Fibroblast of skin of scalp (primary cell): ENCODE measurements at places on chromosomes 12 and 14.

GRCh38 chr14:61478971-61479473, 157.6 kb downstream of the PRKCH start:
- no peak for DNase-seq

DNA sequence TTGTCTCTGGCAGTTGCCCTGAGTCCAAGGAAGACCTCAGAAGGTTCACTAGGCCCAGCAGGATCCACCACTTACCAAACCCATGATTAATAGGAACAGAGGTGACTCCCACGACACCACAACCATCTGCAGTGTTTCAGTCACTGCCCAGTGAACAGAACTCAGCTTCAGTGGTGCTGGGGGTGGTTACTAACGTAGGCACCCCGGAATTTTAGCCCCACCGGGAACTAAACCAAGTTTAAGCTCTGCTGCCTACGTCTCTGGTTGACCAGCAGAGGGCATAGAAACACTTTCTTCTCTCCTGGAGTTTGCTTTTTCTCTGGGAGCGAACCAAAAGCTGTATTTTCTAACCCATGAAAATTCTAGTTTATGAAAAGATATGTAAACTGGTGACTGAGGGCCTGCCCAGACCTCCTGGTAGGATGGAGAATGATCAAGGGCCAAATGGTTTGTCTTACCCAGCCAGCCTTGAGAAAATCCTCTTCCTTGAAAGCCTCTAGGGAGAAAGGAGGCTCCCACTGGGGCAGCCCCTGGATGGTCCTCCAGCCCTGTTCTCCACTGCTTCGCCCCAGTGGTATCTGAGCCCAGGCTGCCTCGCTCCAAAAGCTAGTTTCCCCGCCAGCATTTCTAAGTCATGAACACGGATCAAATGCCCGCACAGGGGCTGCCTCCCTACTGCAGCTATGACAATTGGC, 379.8 kb downstream of the DPF3 start:
- peak; percentile 64 for DNase-seq

- DNase-seq: peak; percentile 26
These were observed 624 bp downstream of the RIN3 start for GRCh38 chr14:92513966-92514843.

- no peak for DNase-seq
These were observed 36.5 kb upstream of the SELPLG start for GRCh38 chr12:108670066-108670631.

GRCh38 chr12:106541201-106541600, 41.6 kb upstream of the RFX4 start:
- no peak for DNase-seq

GRCh38 chr14:33899723-33900341, 51.0 kb downstream of the EGLN3 start:
- DNase-seq: no peak

DNA sequence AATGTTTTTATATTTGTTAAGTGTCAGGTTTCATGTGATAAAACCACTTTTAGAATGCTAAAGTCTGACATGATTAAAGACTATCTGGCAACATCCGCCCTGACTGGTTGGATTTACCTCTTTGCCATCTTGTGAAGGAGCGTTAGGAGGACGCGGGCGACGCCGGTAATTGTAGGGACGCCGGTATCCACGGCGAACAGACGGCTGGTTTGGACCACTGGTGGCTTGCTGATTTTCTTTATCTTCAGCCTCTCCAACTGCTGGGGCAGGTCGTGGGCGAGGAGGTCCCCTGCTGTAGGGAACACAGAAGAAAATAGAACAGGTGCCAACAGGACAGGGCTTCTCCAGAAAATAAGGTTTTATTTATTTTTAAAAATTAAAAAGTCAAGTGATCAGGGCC, 21.3 kb downstream of the YBX3 start:
- DNase-seq: no peak

DNA sequence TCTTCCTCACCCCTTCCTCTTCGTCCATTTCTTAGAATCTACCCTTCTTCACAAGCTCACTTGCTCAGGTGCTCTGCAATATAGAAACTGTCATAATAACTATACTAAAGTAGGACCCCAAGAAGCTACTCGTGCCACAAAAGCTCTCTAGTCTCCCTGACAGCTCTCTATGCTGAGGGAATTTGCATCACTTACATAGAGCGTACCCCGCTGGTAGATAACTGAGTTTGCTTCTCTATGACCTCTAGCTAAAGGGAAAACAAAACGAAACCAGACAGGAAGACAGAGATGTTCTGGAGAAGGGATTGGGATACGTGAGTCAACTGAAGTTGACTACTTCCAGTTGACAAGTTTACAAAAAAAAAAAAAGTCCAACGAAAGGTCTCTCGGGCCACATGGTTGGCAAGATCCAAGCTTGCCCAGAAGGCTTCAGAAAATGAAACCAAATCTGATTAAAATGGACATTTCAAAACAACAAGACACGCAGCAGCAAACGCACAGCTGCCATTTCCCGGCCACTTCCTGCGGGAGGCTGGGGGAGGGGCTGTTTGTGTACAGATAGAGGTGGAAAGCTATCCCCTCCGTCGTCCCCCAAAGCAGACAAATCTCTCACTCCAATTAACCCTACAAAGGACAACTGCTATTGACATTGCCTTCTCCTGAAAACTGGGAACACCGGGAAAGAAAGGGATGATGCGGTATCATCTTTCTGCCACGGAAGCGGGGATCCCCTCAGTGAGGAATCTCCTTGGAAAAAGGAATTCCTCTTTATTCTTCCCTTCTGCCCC, 1.3 kb downstream of the BAZ2A start:
- DNase-seq: peak; percentile 36

- DNase-seq: peak; percentile 45
These were observed 18.3 kb downstream of the SLC17A8 start for GRCh38 chr12:100375038-100375735.

DNA sequence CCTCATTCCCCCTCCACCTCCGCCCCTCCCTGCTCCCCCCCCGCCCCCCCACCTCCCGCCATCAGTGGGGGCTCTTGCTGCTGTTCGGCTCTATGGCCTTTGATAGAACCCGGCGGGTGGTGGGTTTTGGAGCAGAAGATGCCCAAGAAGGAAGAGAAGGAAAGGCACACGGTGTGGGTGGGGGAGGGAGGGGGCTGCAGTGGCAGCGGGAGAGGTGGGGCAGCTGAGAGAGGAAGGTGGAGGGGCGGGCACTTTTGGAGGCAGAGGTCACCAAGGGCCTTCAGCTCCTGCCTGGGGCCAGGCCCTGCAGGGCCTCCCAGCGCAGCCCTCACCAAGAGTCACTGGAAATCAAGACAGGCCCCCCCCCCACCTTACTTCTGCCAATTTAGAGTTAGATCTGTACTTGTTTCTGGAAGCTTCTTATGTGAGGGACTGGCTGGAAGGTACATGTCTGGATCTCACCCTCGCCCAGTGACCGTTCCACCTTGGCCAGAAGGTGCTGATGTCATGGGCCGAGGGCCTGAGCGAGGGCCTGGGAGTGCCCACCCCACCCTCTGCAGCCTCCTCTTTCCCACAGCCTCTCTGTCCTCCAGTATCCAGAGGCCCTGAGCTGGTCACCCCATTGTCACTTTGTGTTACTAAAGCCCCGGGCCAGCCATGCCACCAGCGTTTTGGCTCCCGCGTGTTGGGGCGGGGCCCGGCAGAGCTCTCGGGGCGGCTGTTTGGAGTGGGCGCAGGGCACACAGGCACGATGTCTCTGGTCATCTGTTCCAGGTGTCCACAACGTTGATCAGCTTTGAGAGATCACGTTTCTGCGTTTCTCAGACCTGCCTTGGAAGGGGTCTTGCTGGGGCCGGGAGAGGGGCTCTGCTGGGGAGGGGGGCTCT, 153.9 kb downstream of the KIF26A start:
- no peak for DNase-seq

DNA sequence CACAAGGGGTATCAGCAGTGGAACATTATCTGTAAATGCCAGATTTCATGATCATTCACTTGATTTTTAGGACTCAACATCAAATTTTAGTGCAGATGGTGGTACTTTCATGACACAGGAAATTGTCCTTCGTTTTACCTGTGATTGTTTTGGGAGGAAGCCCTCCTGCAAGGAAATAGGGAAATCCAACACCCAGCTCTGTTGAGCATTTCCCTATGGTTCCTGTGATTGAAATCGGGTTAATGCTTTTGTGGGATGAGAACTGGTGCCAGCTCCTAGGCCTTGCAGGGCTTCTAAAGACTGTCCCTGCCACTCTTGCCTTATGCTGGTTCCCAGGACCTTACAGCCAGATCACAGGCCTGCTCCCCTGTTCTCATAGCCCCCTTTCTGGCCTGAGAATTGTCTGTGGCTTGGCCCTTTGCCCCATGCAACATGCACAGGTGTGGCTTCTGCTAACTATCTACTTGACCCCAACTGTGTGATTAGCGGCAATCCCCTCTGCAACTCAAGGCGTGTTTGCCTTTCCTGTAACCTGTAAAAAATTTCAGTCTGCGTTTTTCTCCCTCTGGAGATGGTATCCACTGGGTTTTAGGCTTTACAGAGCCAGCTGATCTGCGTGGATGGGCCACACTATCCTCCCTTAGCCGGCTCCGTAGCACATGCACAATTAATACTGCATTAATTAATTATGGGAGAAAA, 112.5 kb downstream of the ETV6 start:
- no peak for DNase-seq

DNA sequence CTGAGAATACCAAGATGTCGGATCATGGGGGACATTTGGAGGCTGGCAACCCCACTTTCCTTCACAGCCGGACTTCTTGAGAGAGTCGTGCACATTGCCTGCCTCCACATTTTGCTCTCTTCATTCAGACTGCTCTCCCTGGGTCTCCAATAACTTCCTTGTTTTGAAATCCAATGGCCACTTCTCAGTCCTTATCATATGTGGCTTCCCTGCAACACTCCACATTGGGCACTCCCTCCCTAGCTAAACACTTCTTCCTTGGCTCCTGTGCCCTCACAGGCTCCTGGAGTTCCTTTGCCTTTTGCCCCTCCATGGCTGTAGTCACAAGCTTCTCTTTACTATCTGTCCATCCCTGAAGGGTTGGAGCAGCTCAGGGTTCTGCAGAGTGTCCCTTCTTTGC, 30.1 kb downstream of the NPC2 start:
- DNase-seq: no peak

DNA sequence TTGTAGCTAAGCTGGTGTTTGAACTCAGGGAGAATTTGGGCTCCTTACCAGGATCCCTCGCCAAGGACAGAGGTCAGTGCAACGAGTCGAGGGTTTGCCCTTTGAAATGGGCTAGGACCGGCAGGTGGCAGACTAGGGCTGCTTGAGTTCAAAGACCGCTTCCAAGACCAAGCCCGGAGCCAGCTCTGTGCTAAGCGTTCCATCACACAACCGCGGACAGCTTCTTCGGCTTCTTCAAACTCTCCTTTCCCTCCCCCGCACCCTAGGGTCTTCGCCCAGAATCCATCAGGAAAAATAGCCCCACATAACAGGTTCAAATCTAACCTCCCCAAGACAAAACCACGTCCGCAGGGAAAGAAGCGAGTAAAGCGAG, 705 bp upstream of the FLVCR2 start:
- peak; percentile 70 for DNase-seq

- DNase-seq: no peak
These were observed 50.4 kb downstream of the MAGOHB start for GRCh38 chr12:10563002-10563401.

GRCh38 chr12:66092559-66093269, 37.8 kb downstream of the LLPH start:
- peak; percentile 48 for DNase-seq

DNA sequence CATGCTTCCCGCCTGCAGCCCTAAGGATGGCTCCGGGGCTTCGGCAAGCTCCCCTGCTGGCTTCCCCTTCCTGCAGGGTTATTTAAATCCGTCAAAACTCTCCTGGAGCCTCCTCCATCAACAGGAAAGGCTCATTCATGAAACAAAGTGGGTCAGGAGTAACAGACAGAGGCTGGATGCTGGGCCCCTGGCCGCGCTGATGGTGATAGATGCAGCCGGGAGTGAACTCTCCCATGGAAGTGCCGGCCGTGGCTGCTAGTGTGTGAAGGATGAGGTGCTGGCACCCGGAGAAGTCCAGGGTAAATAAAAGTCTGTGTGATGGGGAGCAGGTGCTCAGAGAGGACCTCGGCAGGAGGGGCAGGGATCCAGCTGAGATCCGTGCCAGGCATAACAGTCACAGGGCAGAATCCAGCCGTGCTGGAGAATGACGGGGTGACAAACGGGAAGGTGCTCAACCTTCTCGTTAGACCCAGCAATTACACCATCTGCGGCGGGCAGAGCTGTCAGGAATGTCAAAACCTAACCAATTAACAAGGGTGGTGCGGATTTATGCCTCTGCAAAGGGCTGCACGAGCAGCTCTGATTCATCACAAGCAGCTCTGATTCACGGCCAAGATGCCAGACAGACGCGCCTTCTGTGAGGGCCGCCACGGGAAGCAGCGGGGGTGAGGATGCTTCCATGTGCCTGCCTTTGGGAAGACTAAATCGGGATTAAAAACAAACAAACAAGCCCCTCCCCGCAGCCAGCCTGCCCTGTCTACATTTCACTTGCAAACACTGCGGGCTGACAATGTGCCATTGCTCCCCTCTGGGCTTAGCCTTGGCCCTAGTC, 55.6 kb downstream of the SYNE3 start:
- peak; percentile 88 for DNase-seq

DNA sequence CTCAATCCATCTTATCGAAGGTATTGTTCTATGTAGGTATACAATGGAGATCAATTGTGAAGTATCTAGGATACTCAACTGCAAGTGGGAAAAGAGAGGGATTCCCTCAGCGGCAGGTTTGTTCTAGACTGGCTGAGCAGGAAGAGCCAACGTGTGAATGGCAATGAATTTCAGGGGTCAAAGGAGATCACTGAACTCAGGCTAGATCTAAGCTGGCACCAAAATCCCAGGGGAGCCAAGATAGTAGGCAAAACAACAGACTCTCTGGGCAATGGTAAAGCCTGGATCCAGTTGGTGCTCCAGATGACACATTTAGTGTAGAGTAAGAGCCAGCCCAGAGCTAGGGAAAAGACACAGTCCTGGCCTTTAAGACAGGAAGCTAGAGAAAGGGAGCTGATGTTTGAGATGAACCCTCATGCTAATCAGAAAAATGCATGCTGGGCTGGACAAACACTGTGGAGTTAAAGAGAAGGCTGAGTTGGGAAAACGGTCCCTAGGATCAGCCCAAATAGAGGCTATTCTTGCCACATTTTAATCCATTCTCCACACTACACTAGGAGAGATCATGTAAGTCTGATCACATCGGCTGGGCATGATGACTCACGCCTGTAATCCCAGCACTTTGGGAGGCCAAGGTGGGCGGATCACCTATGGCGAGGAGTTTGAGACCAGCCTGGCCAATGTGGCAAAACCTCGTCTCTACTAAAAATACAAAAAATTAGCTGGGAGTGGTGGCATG, 45.6 kb downstream of the EFCAB11 start:
- peak; percentile 14 for DNase-seq

GRCh38 chr12:69972136-69972535, 147.1 kb downstream of the MYRFL start:
- DNase-seq: no peak

DNA sequence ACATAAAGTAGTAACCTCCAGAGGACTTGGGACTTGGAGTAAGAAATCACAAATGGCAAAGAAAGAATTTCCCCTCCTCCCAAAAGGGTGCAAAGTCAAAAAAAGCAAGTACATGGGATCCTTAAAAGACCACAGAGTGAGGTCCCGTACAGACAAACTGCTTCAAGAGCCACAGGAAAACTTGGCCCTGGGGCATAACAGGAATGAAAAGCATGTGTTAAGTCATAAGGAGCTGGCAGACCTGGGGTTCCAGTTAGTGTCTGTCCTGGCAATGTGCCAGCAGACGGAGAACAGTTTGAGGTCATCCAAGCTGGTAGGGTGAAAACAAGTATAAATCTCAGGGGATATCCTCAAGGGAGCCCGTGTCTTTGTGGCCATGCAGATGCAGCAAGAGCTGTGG, 73.2 kb downstream of the HSD17B6 start:
- peak; percentile 83 for DNase-seq

- DNase-seq: no peak
These were observed 78.0 kb downstream of the CPSF2 start for GRCh38 chr14:92199763-92200162.
